ENCODE measurements at places on chromosomes 16 and 17.

- DNase-seq, result no peak
These were observed 36.0 kb downstream of the ZFP90 start for GRCh38 chr16:68575082-68575481.

DNA sequence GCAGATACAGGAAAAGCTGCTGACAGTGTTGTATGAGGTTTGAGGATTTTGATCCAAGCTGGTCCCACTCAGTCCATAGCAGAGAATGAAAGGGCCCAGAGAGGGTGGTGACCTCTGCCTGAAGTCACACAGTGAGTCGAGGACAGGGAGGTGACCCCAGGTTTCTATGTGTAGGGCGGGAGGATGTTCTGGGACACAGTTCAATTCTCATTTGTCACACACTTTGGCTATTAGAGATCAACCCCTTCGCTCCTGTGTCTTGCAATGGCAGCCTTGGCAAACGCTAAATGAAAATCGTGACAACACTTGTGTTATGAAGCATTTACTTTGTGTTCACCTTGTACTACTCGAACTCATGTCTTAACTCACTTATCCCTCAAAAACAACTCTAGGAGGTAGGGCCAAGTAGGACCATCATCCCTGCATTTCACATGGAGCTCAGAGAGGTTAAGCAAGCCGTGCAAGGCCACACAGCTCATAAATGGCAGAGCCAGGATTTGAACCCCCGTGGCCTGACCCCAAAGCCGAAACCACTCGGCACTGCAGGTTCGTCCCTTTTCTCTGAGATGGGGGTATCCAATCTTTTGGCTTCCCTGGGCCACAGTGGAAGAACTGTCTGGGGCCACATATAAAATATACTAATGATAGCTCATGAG is 10.2 kb downstream of the DEXI start:
- DNase-seq, result no peak

DNA sequence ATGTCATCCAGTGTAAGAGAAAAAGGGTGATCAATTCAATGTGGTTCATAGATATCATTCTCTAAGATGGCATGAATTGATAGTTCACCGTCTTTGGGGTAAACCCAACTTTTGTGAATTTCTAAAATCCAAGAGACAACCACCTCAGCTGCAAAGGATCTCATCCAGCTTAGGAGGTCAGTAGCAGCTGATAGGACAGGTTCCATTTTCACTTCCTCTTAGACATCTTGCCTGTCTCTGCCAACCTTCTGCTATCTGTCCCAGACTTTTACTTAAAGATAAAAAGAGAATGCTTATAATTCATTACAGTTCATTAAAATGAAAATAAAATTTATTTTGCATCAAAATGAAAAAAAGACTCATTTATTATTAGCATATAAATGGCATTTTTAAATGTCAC is 468.2 kb downstream of the XYLT1 start:
- DNase-seq, result no peak

- no peak for DNase-seq
These were observed 1126.8 kb downstream of the CDH11 start for GRCh38 chr16:63995025-63995424.

GRCh38 chr17:63989622-63990345 is 8.4 kb upstream of the PRR29 start:
- DNase-seq, result no peak

GRCh38 chr17:37741341-37742115 is 3.3 kb downstream of the HNF1B start:
- DNase-seq, result no peak

DNA sequence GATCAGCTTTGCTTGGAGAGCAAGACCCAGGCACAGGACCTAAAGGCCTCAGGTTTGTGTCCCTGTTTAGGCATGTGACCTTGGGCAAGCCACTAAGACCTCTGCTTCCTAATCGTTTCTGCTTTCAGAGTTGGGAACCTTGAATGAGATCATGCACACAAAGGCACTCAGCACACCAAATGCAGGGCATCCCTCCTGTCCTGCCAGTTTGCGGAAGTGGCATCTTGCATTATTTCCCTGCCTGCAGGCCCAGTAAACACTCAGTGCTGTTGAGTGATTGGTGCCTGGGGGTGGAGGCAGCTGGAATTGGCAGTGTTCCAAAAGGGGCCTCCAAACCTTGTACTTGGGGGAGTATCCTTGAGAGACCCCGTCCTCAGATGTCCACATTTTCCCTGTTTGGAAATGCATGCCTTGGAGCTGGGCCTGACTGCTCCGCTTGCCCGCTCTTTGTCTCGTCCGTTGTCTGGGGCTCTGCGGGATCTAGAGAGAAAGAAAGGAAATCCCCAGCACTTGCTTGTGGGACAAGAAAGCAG is 28.7 kb downstream of the MRM1 start:
- no peak for DNase-seq

DNA sequence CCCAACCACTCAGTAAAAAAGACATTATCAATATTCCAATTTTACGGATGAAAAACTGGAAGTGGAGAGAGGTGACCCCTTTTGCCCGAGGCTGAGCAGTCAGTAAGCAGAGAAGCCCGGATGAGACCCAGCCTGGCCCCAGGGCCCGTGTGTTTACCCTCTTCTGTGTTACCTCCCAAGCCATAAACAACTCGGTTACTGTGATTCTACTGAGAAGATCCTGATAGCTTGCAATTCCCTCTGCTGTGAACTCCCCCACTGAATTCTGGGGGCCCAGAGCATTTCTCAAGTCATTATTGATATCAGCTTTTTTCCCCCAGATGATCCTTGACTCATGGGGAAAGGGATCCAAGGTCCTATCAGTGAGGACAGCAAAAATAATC is 482.6 kb upstream of the ERCC4 start:
- no peak for DNase-seq

- DNase-seq, result peak; percentile 11
These were observed 44.4 kb upstream of the MED13 start for GRCh38 chr17:62109378-62109902.

- no peak for DNase-seq
These were observed 11.1 kb downstream of the BAHCC1 start for GRCh38 chr17:81406117-81406953.

DNA sequence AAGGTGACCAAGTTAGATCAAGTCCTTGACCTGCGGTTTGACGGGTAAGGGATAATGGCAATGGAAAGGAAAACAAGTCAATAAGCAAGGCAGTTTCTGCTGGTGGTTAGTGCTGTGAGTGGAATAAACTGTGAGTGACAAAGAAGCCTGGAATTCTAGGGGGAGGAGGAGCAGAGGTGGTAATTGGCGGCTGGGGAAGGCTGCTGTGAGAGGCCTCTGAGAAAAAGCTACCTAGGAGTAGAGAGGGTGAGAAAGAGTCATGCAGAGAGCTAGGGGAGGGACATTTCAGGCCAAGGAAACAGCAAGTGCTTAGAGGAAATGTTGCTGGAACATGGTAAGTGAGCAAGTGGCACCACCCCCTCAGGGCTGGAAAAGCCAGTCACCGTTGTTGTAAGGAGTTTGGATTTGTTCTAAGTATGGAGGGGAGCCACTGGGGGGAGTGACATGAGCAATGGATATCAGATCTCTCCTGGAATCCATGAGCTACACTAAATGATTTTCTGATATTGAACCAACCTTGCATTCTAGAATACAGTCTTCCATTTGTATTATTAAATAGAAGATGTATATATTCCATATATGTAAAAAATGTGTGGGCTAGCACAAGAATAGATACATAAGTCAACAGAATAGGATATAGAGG is 6.7 kb downstream of the NLRC3 start:
- DNase-seq, result no peak

DNA sequence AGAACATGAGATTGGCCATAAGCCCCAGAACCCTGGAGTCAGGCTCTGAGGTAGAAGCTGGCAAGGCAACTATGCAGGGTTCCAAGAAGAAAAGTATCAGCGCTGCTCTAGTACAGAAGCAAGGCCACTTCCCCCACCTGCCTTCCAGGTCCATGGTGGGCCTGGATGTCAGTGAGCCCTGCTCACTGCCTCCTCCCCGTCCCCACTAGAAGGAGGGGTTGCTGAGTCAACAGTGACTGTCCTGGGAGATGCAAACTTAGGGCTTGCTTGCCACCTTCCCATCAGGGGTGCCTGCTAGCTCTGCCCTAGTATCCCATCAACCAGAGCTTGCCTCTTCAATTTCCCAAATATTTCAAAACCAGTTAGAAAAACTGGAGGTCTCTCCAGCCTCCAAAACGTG is 29.6 kb upstream of the SREBF1 start:
- DNase-seq, result no peak

GRCh38 chr17:8799570-8800212 is 526 bp upstream of the MFSD6L start:
- no peak for DNase-seq

DNA sequence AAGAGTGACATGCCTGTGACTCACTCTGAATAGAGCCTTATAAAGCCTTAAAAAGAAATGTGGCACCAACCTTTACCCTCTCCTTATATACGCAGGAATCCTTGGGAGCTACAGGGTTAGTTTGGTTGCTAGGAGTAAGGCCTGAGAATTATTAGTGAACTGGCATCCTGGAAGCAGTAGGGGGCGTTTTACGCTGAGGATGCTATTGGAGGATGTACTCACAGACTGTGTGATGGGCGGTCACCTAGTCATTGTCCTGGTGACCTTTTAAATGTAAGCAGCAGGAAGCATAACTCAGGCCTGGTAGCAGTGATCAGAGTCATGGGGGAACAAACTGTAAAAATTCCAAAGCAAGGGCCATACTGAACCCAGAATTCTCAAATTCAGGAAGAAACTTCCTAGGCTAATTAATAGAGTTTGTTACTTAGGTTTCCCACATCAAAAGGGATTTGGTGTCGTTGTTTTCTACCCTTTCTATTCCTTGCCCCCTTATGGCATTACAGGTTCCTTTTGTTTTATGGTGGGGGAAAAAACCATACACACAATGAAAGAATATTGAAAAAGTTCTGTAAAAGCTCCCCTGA is 153.8 kb downstream of the SNX11 start:
- no peak for DNase-seq

- DNase-seq, result no peak
These were observed 37.8 kb downstream of the ERN1 start for GRCh38 chr17:64092113-64092512.

DNA sequence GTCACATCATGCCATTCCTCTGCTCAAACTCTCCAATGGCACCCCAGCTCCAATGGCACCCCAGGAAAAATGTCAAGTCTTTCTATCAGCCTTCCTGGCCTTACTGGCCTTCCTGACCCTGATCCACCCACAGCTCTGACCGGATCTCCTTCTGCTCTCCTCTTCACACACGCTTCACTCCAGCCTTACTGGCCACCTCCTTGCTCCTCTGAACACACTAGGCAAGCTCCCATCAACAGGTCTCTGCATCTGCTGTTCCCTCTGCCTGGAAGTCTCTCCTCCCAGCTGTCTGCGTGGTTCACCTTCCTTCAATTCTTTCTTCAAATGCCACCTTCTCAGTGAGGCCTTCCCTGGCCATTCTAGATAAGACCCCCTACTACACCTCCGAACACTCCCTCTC is 43.4 kb downstream of the MYO1D start:
- DNase-seq, result no peak

GRCh38 chr17:76082326-76083251 is 3.6 kb downstream of the ZACN start:
- DNase-seq, result no peak

- no peak for DNase-seq
These were observed 6.7 kb downstream of the SLC13A5 start for GRCh38 chr17:6706499-6706898.

DNA sequence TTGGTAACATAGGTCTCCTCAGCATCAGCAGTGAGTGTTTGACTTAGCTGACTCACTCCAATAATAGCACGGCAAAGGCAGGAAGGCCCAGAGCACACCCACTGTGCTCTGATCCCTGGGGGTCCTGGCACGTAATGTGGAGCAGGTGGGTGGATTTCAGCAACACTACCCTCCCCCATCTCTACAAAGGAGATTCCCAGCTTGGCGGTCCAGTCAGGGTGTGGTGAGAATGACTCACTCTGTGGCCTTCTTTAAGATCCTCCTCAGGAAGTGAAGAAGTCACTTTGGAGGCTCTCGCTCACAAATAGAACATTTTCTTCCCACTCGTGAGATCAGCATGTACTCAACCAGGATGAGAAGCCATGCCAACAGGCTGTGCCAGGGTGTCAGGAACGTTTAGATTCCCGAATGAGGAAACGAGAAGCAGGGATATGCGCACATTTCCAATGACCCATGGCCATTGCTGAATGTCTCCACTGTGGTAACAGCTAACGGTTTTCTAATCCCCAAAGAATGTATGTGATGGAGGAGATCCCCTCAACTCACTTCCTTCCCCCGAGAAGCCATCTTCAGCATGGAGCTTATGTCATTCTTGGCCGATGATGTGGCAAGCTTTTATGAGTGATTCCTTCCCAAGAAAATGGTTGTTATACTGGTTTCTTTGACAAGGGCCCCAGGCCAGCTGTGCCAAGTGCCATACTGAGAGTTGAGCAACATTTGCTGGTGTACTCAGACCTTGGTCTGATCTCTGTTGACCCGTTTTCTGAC is 365.2 kb downstream of the C16orf95 start:
- DNase-seq, result no peak

- no peak for DNase-seq
These were observed 231.4 kb upstream of the TNRC6C start for GRCh38 chr17:77727037-77727615.

GRCh38 chr17:56987283-56987834 is 9.4 kb downstream of the SCPEP1 start:
- DNase-seq, result no peak

DNA sequence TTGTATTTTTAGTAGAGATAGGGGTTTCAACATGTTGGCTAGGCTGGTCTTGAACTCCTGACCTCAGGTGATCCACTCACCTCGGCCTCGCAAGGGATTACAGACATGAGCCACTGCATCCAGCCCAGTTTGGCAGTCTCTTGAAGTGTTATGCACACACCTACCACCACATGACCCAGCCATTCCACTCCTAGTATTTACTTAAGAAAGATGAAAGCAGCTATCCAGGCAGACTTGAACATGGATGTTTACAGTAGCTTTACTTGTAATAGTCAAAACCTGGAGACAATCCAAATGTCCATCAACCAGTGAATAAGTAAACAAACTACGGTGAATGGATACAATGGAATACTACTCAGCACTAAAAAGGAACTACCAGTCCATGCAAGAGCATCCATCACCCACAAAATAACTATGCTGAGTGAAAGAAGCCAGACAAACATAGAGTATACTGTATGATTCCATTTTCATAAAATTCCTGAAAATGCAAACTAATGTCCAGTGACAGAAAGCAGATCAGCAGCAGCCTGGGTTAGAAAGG is 37.8 kb upstream of the RASD1 start:
- DNase-seq, result no peak

GRCh38 chr17:72515291-72516065 is 394.7 kb downstream of the SOX9 start:
- no peak for DNase-seq

GRCh38 chr17:16415031-16415924 is at the start of gene TRPV2:
Gene TRPV2, plus strand, starts transcription at chr17:16415571. Its CDS starts 2,098 bp downstream, at chr17:16417669.
- no peak for DNase-seq

- no peak for DNase-seq
These were observed 25.7 kb downstream of the CMTM4 start for GRCh38 chr16:66670691-66671388.

Measured in left renal pelvis (tissue), 4 donors.